ENCODE measurements at places on chromosomes 2 and 18. TPM values are rescaled to one million over a fixed set of nuclear protein-coding genes. Genes with fewer than 3 reads are reported as not detected.

DNA sequence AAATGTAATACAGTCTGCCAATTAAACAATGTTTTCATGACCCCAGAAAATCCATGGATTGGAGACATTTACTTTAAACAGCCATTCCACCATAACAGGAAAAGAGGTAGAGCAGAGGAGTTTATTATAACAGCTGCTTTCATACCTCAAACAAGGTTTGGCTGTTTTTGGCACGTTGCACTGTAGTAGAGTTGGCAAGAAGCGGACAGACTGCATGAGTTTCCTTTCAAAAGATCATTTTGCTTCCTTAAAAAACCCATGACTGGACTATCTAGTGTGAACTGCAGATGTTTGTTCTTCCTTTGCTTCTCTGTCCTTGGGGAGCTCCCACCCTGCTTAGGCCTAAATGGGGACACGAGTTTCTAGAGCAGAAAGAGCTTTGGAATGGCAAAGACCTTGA lies 108.5 kb upstream of the THOC1 start:
- DNase-seq: no peak

DNA sequence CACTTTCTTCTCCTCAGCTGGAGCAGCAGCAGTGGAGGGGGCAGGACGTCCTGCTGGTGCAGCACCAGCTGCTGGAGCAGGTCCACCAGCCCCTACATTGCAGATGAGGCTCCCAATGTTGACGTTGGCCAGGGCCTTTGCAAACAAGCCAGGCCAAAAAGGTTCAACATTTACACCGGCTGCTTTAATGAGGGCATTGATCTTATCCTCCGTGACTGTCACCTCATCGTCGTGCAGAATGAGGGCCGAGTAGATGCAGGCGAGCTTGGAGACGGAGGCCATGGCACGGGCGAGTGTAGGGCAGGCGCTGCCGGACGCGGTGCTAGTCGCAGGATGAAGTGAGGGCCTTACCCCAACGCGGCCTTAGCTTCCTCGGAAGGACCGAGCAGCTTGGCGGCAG lies 12.5 kb downstream of the HOXD1 start:
- DNase-seq: no peak

DNA sequence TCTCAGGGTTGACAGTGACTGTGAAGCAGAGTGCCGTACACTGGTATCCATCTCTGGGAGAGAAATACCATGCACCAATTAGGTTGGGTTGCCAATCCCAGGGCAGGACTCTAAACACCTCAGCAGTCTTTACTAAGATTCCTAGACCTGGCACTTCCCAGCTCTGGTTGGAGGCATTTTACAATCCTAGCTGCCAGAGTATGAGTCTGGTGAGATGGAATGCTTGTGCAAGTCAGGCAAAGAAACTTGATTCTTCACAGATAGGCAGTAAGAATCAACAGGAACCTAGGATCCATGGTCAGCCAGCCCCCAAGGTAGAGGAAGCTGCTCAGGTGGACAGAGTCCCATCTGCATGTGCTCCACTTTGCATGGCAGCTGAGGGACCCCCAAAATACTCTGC lies 6.0 kb upstream of the UGT1A5 start:
- DNase-seq: no peak

- no peak for DNase-seq
Measured at GRCh38 chr2:694906-695510, 17.8 kb upstream of the TMEM18 start.

DNA sequence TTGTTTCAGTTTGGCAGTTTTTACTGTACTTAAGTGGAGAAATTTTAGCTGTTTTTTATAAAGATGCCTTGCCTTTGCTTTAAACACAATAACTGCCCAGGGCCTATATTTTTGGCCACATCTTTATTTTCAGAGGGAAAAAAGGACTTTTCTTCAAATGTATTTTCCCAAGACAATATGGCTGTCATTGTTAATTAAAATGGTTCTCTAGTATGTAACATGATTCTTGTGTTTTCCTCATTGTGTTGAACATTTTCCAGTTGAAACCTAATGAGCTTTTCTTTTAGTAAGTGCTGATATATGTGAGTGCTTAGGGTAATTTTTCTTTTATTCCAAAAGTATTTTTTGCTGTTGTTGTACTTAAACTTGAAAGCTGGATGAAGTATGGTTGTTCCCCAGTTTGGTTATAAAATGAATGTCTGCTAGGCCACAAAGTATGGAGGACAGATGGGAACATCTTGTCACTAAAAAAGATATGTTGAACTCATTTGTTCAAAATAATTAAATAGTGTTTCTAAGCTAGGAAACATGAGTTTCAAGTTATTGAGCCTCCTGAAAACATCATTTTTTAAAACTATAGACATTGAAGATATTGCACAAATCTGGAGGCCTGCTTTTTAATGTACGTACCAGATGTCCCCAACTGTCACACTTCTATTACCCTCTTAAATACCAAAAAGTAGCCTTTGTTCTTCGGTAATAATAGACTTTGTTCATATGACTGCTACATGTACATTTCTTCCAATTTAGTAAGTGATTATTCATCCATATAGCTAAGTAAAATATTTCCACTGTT lies 147.5 kb upstream of the DAPL1 start:
- DNase-seq: no peak

GRCh38 chr2:111617299-111618225 lies 266.4 kb downstream of the ANAPC1 start:
- no peak for DNase-seq

DNA sequence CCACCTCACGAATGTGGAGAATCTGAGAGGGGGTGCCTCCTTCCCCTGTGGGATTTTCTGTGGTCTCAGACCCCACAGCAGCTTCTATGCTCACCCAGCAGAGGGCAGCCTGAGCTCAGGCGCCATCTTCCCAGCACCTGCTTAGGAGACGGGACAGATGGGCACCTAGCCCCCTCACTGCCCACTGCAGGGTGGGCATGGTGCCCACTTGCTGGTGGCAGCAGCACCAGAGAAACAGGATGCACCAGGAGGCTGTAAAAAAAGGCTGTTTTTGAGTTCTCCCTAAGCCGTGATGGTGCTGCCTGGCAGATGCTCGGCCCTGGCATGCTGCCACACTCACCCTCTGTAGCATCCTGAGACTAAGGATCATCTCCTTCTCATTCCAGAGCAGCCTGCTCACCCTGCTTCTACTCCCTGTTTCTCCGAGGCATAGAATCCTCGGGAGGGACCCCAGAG lies 19.1 kb upstream of the SLC20A1 start:
- DNase-seq: peak; percentile 18

DNA sequence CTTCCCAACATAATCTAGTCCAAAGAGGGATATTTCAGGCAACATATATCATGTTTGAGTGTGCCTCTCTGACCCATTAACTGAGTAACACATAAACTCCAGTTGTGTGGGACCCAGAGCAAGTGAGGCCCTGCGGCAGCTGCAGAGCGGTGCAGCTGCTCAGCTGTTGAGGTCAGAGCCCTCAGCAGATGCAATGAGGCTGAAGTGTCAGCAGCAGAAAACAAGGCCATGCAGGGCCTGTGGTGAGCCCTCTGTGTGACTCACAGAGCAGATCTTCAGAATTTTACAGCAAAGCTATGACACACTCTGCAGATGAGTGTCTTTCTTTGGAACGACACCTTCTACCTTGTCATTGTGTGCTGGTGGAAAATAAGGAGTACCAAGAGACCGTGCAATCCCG lies 168.5 kb downstream of the CBLN2 start:
- no peak for DNase-seq

- DNase-seq: no peak
Measured at GRCh38 chr18:31199190-31199769, 36.6 kb upstream of the DSC1 start.

DNA sequence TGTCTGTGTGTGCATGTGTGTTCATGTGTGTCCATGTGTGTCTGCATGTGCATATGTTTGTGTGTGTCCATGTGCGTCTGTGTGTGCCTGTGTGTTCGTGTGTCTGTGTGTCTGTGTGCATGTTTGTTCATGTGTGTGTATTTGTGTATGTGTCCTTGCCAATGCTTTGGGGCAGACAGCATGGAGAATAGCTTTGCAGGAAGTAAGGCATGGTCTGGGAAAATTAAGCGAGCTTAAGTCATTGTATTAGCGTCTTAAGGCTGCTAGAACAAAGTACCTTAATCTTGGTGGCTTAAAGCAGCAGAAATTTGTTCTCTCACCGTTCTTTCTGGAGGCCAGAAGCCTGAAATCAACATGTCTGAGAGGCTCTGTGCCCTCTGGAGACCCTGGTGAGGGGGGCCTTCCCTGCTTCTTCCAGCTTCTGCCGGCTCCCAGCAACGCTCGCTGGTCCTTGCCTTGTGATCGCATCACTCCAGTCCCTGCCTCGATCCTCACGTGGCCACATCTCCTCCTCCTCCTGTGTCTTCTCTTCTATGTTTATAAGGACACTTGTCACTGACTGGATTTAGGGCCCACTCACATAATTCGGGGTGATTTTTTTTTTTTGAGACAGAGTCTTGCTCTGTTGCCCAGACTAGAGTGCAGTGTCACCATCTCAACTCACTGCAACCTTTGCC lies 3.8 kb downstream of the NEU2 start:
- DNase-seq: no peak

GRCh38 chr2:167944825-167945659 lies 302.4 kb downstream of the STK39 start:
- DNase-seq: no peak

DNA sequence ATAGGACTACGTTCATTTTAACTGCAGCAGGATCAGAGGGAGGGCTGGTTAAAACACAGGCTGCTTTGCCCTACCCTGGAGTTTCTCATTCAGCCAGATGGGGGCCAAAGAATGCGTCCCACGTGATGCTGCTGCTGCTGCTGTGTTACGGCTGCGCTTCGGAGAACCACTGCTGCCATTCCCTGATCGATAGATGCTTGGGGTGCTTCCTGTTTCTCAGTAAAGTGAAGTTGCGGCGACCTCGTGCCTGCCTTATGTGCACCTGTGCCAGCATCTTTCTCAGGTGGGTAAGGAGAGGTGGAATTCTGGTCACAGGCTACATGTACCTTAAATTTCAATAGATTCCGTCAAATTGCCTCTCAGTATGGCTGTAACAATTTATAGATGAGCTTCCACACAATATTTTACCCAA lies 24.7 kb upstream of the TOGARAM2 start:
- peak; percentile 38 for DNase-seq

GRCh38 chr2:158043181-158043948 lies 58.3 kb upstream of the UPP2 start:
- DNase-seq: no peak

DNA sequence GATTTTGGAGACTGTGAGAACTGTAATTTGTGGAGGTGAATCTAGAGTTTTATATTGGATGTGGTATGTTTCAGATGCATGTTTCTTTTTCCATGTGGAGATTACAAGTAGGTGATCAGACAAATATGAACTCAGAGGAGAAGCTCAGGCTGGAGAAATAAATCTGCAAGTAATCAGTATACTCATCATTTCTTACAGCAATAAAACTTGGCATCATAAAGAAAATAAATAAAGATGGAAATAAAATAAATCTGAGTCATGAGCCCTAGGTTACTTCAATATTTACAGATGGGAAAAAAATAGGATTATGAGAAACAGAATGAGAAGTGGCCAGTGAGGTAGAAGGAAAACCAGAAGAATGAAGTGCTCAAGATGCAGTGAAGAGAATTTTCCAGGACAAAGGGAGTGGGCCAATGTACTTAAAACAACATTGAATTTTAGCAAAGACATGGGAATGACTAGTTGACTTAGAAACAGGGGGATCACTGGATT lies 453.8 kb downstream of the DSC3 start:
- DNase-seq: no peak

DNA sequence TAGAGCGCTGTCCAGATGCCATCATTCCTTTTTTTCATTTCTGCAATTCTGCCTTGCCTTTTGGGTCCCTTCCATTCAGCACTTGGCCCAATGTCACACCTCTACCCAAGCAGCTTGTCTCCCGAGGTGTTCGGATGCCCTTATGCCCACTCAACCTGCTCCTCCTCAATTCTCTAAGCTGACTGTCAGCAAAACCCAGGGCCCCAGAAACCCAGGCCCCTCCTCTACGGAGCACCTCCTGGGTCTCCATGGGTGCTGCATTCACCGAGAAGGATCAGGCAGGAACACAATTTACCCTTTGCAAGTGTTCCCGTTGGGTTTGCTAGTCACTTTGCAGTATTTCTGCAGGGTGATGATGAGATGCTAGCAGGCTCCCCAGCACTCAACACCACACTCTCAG lies 86.7 kb upstream of the RAB6C start:
- no peak for DNase-seq

GRCh38 chr2:232492236-232492848 lies 4.7 kb upstream of the ECEL1 start:
- DNase-seq: no peak

- DNase-seq: no peak
Measured at GRCh38 chr2:174632841-174633622, 35.4 kb upstream of the WIPF1 start.

DNA sequence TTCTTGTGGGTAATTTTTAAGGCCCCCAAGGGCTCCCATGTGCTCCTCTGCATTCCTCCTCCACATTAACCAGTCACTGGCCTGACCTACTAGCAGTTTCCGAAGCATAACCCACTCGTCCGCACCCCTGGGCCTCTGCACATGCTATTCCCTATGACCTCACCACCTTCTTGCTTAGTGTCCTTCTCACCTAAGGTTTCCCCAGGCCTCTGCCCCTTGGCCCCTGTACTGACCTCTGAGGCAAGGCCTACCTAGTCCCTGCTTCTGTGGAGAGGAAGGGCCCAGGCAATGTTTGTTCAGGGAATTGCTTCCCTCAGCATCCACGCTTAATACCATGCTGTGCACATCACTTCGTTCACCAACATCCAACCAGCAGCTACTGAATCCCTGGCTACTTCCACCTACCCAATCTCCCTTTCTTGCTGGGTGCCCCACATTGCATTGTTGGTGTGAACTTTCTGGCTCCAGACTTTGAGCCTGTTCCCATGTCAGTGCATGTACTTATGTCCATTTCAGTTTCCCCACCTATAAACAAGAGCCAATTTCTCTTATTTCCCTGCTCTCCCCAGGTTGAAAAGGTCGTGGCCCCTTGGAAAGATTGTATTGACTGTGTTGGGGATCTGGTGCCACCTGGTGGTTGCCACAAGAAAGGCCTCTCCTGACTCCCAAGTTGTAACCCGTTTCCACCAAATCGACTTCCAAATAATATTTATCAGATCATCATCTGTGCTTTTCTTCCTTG lies 19.2 kb upstream of the TMEM177 start:
- no peak for DNase-seq

GRCh38 chr18:48136827-48137373 lies 206.4 kb upstream of the SMAD2 start:
- peak; percentile 30 for DNase-seq

DNA sequence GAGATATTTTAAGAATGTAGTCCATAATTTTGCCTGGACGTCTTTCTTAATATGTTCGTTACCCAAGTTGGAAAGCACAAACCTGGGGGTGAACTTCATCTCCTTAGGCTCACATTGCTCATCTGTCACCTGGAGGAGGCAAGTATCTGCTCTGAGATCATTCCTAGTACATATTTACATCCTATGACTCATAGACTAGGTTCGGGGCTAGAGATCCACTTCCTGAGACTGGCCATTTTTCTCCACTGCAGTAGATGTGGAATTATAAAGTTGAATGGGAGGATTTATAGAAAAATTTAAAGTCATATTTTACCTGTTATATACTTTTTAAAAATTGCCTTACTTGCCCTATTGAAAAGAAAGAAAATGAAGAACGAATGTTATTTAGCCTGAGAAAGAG lies 77.5 kb upstream of the PROKR1 start:
- no peak for DNase-seq

RNF144A gene
- 40.2 TPM for total RNA-seq

STPG4 gene
- 0.33 TPM for total RNA-seq

HOXD3 gene
- not detected for total RNA-seq

ASPRV1 gene
- 1.2 TPM for total RNA-seq

GPC1 gene
- total RNA-seq: 88.5 TPM

NR4A2 gene
- total RNA-seq: 7.9 TPM

IL36A gene
- not detected for total RNA-seq

CRYBA2 gene
- total RNA-seq: 30.1 TPM

GPR45 gene
- total RNA-seq: not detected

PSD4 gene
- total RNA-seq: 30.7 TPM

IKZF2 gene
- total RNA-seq: 21.9 TPM

LYPD1 gene
- 7.1 TPM for total RNA-seq
